AG10803 (cell line): ENCODE measurements at places on chromosomes 2 and 18.
A peak's percentile ranks its signal among the peaks of the same experiment; 100 is the strongest.

DNA sequence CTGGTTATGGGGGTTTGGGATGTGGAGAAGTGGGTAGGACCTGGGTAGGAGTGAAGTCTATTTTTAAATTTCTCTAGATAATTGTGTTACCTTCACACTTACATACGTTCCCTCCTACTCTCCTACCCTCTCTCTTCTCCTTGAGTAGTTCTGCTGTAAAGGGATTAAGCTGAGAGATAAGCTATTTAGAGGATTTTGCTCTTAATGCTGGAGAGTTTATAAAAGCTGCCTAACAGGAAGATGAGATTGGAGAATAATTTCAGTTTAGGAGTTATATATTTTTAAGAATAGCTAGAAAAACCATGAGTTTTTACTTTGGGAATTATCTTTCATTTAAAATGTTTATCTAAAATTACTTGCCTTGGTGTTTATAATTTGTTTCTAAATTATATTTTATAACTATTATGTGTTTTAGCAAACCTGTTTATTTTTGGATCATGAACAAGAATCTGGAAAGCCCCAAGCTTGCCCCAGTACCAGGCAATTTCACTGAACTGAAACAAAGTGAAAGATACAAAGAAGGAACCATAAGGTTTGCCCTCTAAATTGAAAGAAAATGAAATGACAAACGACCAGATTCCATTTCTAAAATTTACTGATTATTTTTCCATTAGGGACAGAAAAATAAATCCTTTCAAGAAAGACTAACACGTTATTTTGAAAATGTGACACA, 101.5 kb downstream of the ZNF532 start:
- DNase-seq, result no peak

- DNase-seq, result no peak
These were observed 3.2 kb upstream of the CYP26B1 start for GRCh38 chr2:72150861-72151356.

DNA sequence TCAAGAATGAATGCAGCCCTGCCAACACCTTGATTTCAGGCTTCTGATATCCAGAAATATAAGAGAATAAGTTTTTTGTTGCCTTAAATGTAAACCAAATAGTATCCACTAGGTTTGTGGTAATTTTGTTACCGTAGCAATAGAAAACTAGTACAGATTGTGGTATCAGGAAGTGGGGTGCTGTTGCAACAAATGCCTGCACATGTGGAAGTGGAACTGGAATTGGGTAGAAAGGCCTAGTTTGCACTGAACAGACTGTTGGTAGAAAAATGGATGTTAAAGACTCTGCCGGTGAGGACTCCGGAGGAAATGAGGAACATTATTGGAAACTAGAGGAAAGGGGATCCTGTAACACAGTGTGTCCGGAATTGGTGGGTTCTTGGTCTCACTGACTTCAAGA, 145.8 kb upstream of the MGAT5 start:
- no peak for DNase-seq

- no peak for DNase-seq
These were observed 146.0 kb upstream of the MAP3K20 start for GRCh38 chr2:172929644-172930043.

DNA sequence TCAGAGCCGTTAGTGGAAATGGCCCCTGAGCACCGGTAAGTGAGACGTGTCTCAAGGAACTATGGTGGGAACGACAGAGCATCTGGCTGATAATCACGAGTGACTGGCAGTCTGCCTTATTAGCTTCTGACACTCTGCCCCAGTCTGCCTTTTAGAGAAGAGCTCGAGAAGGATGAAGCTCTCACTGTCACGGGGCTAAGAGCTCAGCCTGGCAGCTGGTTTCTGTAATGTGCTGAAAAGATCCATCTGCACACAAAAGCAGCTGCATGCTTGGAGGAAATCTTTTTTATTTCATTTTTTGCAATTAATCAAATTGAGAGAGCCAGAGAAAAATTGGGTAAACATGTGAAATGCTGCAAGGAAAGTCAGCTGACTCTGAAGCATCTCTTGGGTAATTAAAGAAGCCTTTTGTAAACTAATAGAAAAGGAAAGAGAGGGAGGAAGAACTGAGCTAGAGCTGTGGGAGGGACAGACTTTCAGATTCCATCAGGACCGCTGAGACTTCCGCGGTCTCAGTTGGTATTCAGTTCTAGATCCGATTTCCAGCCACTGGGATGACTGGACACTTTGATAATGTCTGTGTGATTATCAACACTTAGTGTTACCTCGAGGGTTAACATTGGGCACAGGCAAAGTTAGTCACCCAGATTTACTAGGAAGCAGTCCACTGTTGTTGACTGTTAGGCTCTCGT, 24.4 kb downstream of the MBP start:
- DNase-seq, result peak; percentile 95

DNA sequence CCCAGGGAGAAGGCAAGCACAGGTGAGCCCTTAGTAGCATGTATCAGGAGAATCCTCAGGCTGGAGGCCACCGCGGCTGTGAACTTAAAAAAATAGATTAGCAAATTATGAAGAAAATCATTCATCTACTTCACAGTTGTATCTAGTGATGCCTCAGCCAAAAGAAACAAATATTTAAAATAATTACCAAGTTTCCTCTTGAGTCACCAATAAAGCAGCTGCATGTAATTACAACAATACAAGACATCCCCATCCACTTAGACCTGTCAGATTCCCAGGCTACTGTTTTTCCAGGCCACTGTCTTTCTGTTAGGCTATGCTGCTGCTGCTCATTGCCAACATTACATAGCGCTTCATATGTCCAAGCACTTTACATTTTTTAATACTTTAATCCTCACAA, 54.6 kb upstream of the PHLPP1 start:
- peak; percentile 11 for DNase-seq

DNA sequence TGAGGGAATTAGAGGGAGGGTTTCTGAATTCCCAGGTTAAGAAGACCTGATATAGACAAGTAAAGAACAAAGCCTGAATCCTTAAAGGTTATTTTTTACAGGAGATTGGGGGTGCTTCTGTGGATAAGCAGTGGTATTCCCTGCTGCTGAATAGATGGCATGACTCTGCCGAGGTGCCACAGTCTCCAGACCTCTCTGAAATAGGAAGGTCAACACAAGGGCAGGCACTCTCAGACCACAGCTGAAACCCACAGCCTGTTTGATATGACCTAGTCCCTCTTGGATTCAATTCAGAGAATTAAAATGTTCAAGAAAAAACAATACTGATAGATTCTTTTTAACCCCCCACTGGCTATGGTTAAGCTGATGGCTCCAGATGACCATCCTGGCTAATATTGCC, 259.3 kb downstream of the PTGR3 start:
- no peak for DNase-seq

- DNase-seq, result peak; percentile 71
These were observed 26.8 kb upstream of the MYO1B start for GRCh38 chr2:191218292-191218898.

- DNase-seq, result peak; percentile 49
These were observed 27.8 kb upstream of the GAREM2 start for GRCh38 chr2:26144953-26145680.

DNA sequence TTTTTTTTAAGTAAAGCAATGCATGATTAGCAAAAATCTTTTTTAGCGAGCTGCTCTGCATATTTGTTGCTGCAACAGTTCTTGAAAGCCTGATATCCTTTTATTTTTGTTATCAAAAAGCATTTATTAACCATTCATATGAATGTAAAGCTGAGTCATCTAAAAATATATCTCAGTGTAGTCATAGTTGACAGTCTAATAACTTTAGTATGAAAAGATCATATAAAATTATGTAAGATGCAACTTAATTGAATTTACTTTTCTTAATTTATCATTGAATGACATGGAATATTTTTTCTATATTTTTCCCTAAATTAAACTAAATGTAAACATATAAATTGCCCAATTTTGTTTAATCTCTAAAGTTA, 8.5 kb downstream of the UGP2 start:
- DNase-seq, result no peak

GRCh38 chr18:6406075-6406909, 8.4 kb downstream of the L3MBTL4 start:
- DNase-seq, result peak; percentile 54

DNA sequence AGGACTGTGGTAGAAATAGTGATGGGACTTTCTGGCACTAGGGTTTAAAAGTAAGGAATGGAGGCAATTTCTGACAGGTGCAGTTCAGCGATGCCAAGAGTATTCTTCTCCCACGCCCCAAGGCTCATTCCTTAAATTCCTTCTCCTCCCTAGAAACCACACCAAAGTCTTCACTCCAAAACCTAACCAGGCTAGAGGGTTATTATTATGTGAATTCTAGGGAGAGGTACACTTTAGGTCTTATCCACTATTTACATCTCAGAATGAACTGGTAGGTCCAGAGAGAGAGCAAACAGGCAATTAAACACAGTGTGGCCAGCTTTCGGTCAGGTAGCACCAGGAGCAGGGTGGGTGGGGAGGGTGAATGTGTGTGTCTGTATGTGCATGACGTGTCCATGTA, 11.4 kb downstream of the IL1F10 start:
- no peak for DNase-seq

- DNase-seq, result no peak
These were observed 65.7 kb downstream of the CELF4 start for GRCh38 chr18:37499913-37500312.

GRCh38 chr18:1542230-1542774, 637.6 kb downstream of the ADCYAP1 start:
- no peak for DNase-seq

DNA sequence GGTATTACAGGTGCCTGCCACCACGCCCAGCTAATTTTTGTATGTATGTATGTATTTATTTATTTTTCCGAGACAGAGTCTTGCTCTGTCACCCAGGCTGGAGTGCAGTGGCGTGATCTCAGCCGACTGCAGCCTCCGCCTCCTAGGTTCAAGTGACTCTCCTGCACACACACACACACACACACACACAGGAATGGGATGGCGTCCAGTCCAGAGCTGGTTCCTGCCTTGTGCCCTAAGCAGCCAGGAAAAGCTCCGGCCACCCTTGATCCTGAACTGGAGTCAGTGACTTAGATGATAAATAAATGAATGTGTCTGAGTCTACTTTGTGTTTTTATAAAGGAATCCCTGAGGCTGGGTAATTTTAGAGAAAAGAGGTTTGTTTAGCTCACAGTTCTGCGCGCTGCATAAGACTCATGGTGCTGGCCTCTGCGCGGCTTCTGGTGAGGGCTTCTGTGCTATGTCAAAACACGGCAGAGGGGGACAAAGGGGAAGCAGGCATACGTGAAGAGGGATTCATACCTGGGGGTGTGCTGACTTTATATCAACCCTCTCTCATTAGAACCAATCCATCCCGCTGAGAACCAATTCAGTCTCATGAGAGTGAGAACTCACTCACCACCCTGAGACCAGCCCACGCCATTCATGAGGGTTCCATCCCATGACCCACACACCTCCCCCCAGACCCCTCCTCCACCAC, 59.7 kb upstream of the PHLPP1 start:
- no peak for DNase-seq

DNA sequence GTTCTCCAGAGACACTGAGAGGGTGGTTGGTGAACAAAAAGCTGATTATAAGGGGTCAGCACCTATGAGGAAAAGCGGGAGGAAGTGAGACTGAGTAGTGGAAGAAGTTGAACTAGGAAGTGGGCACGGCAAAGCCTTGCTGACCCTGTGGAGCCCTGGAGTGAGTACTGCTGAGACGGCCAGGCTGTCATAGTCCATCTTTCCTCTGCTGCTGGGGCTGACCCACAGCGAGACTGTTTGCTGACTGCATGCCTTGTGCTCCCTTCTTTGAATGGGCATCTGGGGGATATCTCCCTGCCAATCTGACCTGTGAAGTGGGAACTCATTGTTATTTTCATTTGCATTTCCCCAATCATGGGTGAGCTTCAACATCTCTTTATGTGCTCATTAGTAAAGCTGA, 92.4 kb upstream of the LDAH start:
- no peak for DNase-seq

DNA sequence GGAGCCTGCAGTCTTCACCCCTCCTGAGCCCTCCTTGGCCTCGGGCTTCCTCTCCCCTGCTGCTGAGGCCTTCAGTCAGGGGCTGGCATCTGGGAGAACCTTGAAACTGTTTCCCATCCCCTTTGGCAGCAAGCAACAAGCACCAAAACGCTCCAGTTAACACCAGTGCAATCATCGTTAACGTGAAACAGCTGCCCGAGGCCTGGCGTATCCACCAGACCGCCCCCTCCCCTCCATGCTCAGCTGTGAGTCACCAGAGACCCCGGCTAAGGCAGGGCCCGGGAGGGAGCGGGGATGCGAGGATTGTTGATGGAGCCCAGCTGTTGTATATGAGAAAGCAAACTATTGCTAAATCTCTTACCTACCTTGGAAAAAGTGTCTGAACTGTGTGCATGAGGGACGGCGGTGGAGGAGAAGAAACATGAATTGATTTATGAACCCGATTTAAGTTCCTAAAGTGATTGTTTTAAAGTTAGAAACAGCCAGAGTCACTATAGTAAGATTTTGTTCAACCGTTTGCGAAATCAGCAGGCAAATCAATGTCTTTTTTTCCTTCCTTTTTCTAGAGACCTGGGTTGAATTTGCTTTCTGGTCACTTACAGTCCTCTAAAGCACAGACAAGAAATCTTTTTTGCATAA, 5.2 kb downstream of the ZFP36L2 start:
- DNase-seq, result peak; percentile 91

GRCh38 chr2:69237070-69237670, 149.9 kb downstream of the GFPT1 start:
- DNase-seq, result peak; percentile 72

GRCh38 chr2:109030870-109031475, 42.0 kb upstream of the EDAR start:
- no peak for DNase-seq

DNA sequence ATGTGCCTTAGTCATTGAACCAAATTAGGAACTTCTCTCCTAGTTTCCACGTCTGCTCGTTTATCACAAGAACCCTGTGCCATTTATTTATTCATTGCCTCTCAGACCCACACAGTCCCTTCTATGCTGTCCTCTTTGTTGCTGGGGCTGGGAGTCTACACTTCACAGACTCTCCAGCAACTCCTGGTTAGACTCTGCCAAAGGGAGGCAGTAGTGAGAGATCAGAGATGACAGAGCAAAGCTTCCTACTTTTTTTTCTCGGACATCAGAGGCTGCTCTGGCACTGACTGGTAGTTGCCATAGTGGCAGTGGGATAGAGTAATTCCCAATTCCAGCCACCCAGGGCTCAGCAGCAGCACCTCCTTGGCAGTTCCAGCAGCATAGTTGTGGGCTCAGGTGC, 277.5 kb downstream of the BCL11A start:
- DNase-seq, result no peak

DNA sequence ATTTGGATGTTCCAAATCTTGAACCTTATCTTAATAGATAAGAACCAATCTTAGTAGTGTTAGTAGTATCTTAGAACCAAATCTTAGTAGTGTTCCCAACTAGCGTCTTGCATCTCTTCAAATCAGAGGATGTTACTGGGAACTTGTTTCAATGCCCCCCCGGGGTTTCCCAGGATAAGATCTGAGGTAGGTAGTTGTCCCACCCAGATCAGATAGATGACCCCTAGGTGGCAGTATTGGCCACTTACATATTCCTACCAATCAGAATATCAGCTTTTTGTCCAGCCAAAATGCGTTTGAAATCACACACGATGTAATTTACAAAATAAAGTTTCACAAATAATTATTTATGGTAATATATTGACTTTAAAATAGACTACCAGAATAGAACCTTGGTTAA, 314.8 kb downstream of the MBD2 start:
- peak; percentile 50 for DNase-seq

GRCh38 chr2:4049463-4049862, 346.1 kb downstream of the DCDC2C start:
- DNase-seq, result no peak

- DNase-seq, result no peak
These were observed 42.1 kb downstream of the ZC3H6 start for GRCh38 chr2:112317303-112318158.

GRCh38 chr2:221500501-221501209, 71.4 kb downstream of the EPHA4 start:
- no peak for DNase-seq
